Stimulated activated naive CD4-positive, alpha-beta T cell (primary cell): ENCODE measurements at places on chromosomes 5 and 9.
A peak's percentile ranks its signal among the peaks of the same experiment; 100 is the strongest.

GRCh38 chr5:109099081-109099480, 310.7 kb downstream of the PJA2 start:
- no peak for DNase-seq

GRCh38 chr9:15081021-15081753, 171.0 kb upstream of the FREM1 start:
- no peak for DNase-seq

DNA sequence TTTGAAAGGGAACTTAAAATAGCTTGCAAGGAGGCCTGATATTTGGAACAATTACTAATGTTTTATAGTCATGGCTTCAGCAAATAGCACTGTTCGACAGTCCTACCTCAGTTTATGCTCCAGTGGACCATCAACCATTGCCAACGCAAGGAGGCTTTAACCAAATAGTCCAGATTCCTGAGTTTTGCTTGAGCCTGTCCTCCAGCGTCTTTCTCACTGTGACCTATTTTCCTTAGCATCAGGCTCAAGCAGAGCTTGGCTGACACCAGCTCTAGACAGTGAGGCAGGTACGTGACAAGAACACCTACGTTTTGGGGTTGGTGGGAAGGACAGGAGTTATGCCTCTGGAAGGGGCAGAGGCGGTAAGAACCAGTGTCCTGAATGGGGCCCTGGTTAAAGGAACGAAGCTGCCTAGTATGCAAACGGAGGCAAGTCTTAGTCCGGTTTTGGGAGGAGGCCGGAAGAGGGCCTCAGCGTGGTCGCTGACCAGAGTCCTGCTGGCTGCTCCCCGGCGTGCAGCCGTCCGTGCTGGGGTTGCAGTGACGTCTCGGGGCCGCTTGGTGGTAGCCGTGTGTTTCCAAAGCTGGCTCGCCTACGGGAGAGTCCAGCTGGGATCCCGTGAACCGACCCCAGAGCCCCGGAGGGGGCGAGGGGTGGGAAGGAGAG, 998 bp upstream of the FGF18 start:
- DNase-seq = no peak

GRCh38 chr5:179345433-179346321, at the start of gene ADAMTS2:
Gene ADAMTS2 (minus strand): TSS chr5:179345461. CDS start chr5:179345328, 133 bp downstream.
- DNase-seq = no peak

DNA sequence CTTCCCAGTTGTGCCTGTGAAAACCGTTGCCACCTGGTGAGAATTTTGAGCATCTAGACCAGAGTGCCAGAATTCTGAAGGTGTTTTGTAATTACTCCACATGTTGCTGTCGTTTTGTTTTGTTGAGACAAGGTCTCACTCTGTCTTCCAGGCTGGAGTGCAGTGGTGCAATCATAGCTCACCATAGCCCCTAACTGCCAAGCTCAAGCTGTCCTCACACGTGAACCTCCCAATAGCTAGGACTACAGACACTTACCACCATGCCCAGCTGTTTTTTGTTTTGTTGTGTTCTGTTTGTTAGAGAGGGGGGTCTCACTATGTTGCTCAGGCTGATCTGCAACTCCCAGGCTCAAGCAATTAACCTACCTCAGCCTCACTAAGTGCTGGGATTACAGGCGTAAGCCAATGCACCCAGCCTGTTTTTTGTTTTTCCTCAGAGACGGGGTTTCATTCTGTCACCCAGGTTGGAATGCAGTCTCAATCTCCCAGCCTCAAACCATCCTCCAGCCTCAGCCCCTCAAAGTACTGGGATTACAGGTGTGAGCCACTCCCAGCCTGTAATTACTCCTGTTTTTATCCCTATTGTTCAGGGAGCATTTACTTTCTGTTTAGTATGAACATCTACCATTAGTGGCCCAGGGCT, 121.1 kb upstream of the DMRT1 start:
- DNase-seq = no peak

- DNase-seq = no peak
These were observed 24.2 kb downstream of the TRIO start for GRCh38 chr5:14167211-14167845.

GRCh38 chr9:36572515-36573418, at the start of gene MELK:
Gene MELK (plus strand): TSS chr9:36572895. CDS start chr9:36581682, 8,787 bp downstream.
- DNase-seq = peak; percentile 59

GRCh38 chr9:131667576-131667975, 72.3 kb downstream of the RAPGEF1 start:
- no peak for DNase-seq

GRCh38 chr9:89358985-89359384, 40.7 kb downstream of the SECISBP2 start:
- no peak for DNase-seq

DNA sequence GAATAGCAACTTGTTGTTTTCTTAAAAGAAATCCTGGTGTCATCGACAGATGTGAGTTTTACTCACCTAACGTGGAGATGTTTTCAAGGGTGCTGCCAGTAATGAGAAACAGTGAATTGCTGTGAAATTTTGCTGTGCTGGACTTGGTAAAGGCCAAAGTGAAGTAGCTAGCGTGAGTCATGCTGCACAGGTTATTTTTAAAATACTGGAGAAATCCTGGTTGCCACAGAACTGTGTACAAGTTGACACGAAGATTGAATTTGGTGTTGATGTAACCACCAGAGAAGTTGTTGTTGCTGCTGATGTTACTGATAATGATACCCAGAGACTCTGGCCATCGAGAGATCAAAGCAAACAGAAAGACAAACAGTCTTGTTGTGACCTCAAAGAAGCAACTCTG, 187.9 kb upstream of the NFIL3 start:
- no peak for DNase-seq

GRCh38 chr9:70557661-70558369, 143.4 kb upstream of the KLF9 start:
- DNase-seq = no peak

GRCh38 chr5:15926586-15926985, 253.0 kb downstream of the MARCHF11 start:
- no peak for DNase-seq

DNA sequence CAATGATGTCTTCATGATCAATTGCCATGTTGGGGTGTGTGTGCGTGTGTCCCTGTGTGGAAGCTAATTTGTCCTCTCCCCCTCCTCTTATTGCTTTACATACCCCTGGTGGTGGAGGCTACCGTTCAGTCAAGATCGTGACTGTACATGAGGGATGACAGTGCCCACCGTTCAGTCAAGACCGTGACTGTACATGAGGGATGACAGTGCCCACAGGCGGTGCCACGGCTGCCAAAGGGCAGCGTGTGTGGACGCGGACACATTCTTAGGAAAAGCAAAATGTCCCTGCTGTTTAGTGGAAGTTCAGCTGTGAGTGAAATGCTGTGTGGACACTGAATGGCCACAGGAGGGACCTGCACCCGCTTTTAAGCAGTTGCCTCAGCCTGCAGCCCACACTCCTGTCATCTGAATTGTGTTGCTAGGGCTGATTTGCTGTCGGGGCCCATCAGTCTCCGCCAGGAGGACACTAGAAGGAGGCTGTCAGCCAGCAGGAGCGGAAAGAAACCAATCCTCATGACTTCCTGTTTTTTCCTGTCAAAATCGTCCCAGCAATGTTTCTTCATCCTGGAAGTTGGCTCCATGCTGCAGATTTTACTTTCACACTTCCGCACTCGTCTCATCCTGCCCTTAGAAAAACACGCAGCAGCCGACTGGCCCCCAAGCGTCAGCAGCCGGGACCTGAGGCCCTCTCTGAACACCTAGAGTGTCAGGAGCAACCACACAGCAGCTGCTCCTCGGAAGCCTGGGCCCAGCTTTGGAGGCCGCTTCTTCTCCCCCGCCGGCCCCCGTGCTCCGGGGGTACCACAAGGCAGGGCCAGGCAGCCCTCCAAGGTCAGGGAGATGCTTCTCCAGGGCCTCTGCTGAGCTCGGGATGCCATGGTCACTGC, 9.1 kb downstream of the OR2V1 start:
- no peak for DNase-seq

DNA sequence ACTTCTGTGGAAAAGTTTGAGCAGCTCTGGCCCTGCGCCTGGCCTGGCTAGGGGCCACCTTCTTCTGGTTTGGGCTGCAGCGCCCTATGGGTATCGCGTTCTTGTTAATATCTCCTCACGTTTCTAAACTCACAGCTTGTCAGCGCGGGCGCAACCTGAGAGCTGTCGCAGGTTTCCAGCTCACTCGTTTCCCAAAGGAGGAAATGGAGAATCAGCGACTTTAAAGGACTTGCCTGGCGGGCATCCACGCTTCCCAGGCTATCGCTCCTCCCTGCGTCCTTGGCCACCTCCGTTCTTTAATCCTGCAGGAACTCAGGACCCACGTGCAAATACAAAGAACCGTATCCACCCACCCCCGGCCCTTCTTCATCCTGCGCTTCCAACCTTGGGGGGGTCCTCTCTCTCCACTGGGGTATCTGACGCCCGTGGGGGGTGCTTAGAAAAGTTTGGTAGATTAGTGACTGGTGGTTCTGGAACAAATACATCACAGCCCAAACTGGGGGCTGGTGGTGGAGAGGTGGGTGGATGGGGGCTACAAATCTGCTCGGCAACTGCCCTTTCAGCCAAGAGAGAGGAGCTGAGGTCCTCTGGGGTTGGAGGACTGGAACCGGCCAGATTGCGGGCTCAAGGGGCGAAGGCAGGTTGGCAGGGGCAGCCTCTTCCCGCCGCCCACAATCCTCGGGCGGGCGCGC, 578 bp upstream of the PSAT1 start:
- no peak for DNase-seq

GRCh38 chr5:160702311-160702803, 149.7 kb downstream of the ATP10B start:
- no peak for DNase-seq

GRCh38 chr9:115373710-115374045, 255.7 kb upstream of the TNC start:
- no peak for DNase-seq

DNA sequence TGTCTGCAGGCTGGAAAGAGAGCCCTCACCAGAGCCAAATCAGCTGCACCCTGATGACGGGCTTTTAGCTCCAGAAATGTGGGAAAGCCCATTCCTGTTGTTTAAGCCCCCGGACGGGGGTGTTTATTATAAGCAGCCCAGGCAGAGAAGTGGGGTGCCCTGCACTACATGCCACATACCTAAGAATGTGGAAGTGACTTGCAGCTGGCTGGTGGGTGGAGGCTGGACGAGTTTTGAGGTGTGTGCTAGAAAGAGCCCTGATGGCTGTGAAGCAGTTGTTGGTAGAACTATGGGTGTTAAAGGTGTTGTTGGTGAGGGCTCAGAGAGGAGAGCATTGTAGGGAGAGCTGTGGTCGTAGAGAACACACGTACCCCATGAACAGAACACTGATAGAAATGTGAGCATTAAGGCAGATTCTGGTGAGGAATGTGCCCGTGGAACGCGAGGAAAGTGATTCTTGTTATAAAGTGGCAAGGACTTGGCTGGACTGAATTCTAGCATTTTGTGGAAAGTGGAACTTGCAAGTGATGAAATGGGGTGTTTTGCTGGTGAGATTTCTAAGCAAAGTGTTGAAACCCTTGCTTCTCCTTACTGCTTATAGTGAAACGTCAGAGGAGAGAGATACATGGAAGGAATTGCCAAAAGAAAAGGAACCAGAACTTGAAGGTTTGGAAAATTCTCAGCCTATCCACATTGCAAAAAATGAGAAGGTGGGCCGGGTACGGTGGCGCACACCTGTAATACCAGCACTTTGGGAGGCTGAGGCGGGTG, 38.9 kb downstream of the AHRR start:
- DNase-seq = no peak
